ENCODE measurements at places on chromosomes 3 and 15. TPM values are rescaled to one million over a fixed set of nuclear protein-coding genes. Genes with fewer than 3 reads are reported as not detected.

Gene ATP10A
- 0.97 TPM for total RNA-seq

Gene GPR156
- total RNA-seq = 0.49 TPM

Gene GOLGA6A
- not detected for total RNA-seq

Gene RBP2
- not detected for total RNA-seq

Gene NME9
- total RNA-seq = not detected

Gene ECT2
- total RNA-seq = 18.6 TPM

Gene ABI3BP
- total RNA-seq = 8.7 TPM

Gene ZNF662
- 0.36 TPM for total RNA-seq

Gene FETUB
- total RNA-seq = not detected

Gene ACTRT3
- total RNA-seq = 2.1 TPM

Gene SLC27A2
- not detected for total RNA-seq

Gene MRPL3
- total RNA-seq = 92.4 TPM

Gene IL5RA
- total RNA-seq = not detected

Gene FANCD2
- total RNA-seq = 12.5 TPM

Gene EXD1
- total RNA-seq = not detected

Gene KCNMB3
- 0.16 TPM for total RNA-seq

Gene EFCC1
- not detected for total RNA-seq

Gene SERPINI2
- not detected for total RNA-seq

Gene TMEM158
- total RNA-seq = 26.5 TPM

Gene GPR62
- not detected for total RNA-seq

Gene TOP2B
- total RNA-seq = 53.1 TPM

Gene DLEC1
- total RNA-seq = under 0.01 TPM

Gene NCKIPSD
- 37.7 TPM for total RNA-seq

Gene SLC22A14
- not detected for total RNA-seq

Gene OXTR
- total RNA-seq = 2.5 TPM

Gene DAZL
- not detected for total RNA-seq

Gene TMEM212
- total RNA-seq = not detected

Gene SAXO2
- total RNA-seq = not detected

Gene FSTL1
- total RNA-seq = 1,234 TPM

Gene C2CD4B
- total RNA-seq = 3.4 TPM

Gene MINDY2
- total RNA-seq = 14.6 TPM

Gene SKOR1
- total RNA-seq = not detected

Gene GOLGA6B
- total RNA-seq = not detected

Gene ACKR4
- total RNA-seq = 1.5 TPM

Gene EPB42
- total RNA-seq = not detected

Gene CHRNA3
- total RNA-seq = not detected

Gene TGM4
- total RNA-seq = not detected

Gene FGF7
- 3.2 TPM for total RNA-seq

Gene CYP8B1
- not detected for total RNA-seq

Gene C3orf70
- 2.4 TPM for total RNA-seq

Gene CERS3
- total RNA-seq = not detected

All from cardiac atrium fibroblast (primary cell).